ENCODE measurements at places on chromosomes 6 and 20.

GRCh38 chr6:108623995-108624394 is 63.3 kb downstream of the FOXO3 start:
- DNase-seq: no peak

- no peak for DNase-seq
These were observed 229.1 kb upstream of the FLRT3 start for GRCh38 chr20:14566505-14566904.

DNA sequence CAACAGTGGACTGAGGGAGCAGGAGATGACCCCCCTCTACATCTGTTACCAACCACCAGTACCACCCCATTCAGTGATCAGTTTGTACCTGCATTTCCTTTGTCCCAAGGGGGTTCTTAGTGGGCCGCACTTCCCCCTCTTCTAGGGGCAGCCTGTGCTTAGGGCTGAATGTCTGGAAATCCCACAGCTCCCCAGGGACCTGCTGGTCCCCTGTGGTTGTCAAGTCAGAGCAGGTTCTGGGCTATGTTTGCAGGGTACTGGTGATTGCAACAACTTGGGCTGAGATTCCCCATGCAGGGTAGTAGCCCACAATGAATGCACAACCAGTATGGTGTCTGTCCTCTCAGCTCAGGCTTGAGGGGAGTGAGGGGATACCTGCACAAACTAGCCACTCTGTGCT is 39.7 kb upstream of the COL10A1 start:
- DNase-seq: no peak

- no peak for DNase-seq
These were observed 488.2 kb downstream of the PRKN start for GRCh38 chr6:162239330-162239729.

GRCh38 chr6:34970957-34971356 is 81.9 kb downstream of the ANKS1A start:
- no peak for DNase-seq

DNA sequence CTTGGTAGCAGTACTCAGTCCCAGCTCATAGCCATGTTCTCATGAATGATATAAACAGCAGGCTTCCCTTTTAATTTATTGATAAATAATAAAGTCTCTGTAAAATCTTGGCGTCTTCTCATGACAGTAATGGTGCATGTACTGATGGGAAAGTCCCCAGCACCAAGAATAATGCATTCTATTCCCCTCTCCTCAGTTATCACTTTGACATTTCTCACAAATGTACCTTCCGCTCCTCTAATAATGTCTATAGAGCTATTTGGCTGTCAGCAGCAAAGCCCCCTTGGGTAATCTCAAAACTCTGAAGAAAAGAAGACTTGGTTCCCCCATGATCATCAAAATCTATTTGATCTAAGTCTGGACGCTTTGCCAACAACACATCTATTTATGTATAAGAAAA is 185.0 kb upstream of the SPTLC3 start:
- no peak for DNase-seq

GRCh38 chr6:134519465-134519864 is 201.6 kb upstream of the SGK1 start:
- peak; percentile 20 for DNase-seq

DNA sequence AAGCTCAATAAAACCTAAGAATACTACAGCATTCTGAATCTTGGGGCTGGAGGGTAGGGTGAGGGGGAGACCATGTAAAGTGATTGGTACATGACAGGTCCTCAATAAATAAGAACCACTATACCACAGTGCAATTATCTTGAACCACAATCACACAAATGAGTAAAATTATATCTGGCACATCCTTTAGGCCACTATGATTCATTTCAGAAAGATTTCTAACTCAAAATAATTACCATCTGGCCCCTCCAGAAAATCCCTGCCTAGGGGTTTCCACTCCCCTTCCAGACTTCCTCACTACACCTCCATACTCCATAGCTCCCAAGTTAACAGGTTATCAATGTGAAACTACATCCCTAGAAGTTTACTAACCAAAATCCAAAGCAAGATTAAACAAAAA is 19.7 kb downstream of the AKIRIN2 start:
- DNase-seq: no peak

GRCh38 chr6:25035512-25036435 is 100.0 kb upstream of the RIPOR2 start:
- no peak for DNase-seq

DNA sequence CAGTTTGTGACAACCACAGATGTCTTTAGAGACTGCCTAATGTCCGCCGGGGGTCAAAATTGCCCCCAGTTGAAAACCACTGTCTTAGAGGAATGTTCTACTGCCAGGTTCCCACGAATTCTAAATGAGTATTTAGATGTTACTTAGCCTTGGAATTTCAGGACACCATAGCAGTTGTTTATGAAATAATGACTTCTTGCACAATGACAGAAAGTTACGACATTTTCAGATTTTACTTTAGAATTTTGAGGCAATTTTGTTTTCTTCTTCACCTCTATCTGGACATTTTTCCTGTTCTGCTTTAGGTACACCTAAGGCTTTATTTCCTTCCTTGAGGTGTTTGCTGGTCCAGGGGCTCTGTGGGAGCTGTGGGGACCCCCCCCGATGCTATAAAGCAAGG is 83.4 kb downstream of the CCDC170 start:
- DNase-seq: no peak

DNA sequence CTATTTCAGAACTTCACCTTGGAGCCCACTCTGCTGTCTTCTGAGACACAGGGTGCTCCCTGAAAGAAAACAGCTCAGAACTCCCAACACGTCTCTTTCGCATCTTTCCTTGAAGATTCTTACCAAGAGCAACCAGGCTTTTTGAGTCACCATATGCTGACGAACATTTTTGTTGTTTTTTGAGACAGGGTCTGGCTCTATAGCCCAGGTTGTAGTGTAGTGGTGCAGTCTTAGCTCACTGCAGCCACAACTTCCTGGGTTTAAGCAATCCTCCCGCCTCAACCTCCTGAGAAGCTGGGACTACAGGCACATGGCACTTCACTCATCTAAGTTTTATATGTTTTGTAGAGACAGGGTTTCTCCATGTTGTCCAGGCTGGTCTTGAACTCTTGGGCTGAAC is 68.5 kb downstream of the TRMT11 start:
- DNase-seq: no peak

- DNase-seq: no peak
These were observed 133.9 kb downstream of the UTRN start for GRCh38 chr6:144418959-144419545.
